ENCODE measurements at places on chromosomes 13 and 19.

GRCh38 chr19:12034620-12035019 lies 859 bp downstream of the ZNF433 start:
- no peak for DNase-seq

- no peak for DNase-seq
These were observed 322.3 kb downstream of the DLEU7 start for GRCh38 chr13:50521006-50521830.

- DNase-seq, result peak; percentile 39
These were observed 162.1 kb upstream of the MIR17HG start for GRCh38 chr13:91185294-91185863.

DNA sequence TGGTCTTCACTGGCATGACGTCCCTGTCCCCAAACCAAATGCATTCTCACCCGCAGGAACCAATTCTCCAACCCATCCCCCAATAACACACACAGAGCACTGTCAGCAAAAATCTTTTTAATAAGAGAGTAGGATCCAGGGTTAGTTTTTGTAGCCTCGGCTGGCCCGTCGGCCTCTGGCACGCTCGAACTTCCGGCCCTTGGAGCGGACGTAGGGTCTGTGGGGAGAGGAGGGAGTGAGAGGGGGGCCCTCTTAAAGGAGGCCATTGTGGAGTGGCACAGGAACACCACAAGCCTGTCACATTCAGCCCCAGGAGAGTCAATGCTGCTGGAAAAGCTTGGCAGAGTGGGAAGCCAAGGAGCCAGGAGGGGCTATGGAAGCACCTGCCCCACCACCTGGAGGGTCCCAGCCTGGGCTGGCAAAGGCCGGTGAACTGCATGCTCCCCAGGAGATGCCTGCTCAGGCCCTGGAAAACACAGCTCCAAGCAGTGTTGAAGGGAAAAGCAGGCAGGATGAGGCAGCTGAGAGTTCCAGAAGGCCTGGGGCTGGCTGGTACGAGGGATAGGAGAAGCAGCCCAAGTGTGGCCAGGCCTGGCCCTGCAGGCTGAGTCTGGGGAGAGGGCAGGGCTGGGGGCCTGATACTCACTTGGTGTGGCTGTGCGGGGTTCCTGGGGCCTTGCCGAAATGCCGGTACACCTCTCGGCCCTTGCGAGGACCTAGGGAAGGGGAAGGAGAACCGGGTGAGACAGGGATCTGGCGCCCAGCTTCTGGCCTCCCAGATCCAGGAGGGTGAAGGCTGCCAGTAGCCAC lies 560 bp upstream of the FAM83E start:
- DNase-seq, result no peak

- DNase-seq, result no peak
These were observed 120.5 kb downstream of the TNFRSF19 start for GRCh38 chr13:23690668-23691067.

DNA sequence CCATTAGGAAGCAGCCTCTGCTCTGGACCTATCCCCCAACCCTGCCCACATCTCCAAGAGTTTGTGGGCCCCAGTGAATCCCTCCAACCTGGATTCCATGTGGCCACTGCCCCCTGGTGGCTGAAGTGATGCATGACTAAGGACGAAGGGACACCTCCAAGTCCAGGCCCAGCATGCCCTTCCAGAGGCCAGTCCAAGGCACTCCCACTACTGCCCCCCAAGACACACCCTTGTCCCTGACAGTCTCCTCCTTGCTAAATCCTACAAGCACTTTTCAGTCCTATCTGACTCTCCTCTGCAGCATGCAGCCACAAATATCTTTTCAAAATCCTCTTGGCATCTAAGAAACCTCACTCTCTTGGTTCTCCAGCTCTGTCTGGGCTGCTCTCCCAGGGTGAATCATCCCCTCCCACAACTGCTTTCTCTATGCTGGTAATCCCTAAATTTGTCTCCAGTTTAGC lies 33.0 kb downstream of the DEDD2 start:
- peak; percentile 89 for DNase-seq

DNA sequence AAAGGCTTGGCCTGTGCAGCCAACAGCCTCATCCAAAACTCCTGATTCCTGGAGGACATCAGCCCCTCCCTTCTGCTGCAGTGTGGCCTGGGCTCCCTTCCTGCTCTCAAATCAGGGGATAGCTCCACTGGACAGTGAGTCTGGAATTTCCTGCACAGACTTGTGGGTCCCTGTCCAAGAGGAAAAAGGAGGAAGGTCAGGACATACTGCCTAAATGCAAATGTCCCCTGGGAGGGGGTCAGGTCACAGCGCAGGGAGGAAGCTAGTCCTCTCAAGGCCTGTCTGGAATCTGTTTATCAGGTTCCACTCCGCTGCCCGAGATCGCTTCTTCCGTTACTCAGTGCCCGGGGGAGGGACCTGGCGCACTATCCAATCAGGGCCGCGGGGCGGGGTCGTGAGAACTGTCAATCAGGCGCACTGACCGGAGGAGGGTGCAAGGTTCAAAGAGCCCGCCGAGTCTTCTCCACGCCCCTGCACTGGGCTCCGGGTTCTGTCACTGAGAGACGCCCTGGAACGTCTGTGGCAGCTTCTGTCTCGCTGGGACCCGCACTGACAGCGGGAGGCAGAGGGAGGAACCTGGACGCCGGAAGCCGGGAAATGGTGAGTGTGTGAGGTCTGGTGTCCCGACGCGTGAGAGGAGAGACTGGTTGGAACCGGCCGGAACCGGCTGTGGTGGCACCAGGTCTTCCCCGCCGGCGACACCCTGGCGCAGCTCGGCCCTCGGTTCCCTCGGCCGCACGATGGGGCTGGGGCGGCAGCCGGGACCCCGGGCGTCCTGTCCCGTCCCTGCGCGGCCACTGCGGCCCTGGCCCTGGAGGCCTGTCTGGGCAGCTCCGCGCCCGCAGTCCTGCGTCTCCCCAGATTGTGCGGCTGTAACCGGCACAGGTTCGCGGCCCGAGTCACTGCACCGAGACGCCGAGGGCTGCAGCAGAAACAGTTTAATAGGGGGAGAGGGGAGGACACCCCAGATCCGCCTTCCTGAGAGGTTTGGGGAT lies at the start of gene ZNF441:
Gene ZNF441 (plus strand): TSS at position 404 of the 995 bp plus-strand sequence. CDS start 194 bp downstream, at position 598.
- peak; percentile 91 for DNase-seq

DNA sequence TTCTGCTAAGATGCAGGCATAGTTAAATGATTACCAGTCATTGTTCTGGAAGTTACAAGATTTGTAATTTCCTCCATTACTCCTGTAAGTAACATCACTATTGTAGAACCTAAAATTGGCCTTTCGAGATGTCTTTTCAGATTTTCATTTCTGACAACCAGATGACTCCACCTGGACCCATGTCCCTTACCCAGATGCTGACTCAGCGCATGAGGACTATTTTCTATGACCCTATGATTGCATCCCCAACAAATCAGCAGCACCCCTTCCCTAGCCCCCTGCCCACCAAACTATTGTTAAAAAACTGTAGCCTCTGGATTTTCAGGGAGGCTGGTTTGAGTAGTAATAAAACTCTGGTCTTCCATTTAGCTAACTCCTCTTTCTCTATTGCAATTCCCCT lies 55.2 kb upstream of the RCBTB2 start:
- DNase-seq, result no peak

GRCh38 chr13:52344108-52344507 lies 61.9 kb downstream of the THSD1 start:
- DNase-seq, result peak; percentile 40

DNA sequence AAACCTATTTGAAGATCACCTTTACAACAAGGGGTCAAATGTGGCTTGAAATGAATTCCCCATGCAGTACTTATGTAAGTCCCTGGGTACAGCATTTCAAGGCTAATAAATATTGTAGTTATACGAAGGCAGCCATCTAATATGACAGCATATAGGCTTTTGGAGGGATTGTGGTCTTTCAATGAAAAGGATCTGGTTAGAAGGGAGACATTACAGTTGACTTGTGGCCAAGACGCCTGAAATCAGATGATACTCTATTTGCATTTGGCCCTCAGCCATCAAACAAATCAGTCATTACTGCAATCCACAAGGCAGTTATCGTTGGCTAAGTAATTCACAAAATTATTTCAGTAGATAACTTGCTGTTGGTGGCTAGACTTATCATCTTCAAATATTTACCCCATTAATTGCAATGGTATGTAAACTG lies 242.7 kb downstream of the DCLK1 start:
- peak; percentile 70 for DNase-seq

All from fibroblast of upper back skin (primary cell).